Kidney glomerular epithelial cell (primary cell): ENCODE measurements at places on chromosomes 6 and 20.

DNA sequence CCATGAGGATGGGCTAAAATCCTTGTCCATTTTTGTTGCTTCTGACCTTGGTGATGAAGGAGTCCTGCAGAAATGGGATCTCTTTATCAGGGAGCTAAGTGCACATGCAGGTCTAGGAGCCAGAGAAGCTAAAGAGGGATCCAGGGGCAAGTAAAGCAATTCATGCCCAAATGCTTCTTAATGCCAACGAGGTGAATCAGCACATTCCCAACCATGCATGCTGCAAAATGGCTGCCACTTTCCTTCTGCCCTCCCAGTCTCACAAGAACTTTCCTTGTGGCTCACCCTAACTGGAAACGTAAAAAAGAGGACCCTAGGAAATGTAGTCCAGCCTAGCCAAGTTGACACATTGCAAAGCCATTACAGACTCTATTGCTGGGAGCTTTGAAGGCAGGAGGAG, 298.4 kb downstream of the MAFB start:
- no peak for DNase-seq

GRCh38 chr6:33984466-33985312, 161.2 kb downstream of the GRM4 start:
- DNase-seq = no peak

DNA sequence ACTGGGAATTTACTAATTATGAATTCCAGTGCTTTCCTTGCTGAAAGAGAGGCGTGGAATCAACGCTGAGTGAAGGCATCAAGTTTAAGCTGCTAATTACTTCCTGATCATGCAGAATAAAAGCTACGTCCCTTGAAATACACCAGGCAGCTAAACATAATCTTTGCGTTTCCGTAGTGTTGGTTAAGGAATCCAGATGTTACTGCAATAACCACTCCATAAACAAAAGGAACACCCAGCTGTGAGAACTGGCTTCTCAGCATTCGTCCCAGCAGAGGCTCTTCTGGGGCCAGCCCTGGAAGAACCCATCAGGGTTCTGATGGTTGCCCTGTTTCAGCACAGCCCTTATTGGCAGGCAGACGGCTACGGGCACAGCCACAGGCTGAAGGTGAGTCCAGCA, 111.4 kb downstream of the CDH26 start:
- DNase-seq = no peak

DNA sequence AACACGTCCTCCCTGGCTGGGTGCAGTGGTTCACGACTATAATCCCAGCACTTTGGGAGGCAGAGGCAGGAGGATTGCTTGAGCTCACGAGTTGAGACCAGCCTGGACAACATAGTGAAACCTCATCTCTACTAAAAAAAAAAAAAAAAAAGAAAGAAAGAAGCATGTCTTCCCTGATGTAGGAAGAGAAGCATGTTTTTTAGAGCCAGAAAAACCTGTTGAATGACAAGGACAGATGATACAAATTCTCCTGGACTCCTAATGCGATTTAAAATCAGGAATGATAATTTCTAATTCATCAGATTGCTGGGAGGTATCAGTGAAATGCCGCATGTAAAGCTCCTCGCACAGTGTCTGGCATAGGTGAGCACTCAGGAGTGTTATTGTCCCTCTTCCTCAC, 23.7 kb upstream of the SEC63 start:
- no peak for DNase-seq

DNA sequence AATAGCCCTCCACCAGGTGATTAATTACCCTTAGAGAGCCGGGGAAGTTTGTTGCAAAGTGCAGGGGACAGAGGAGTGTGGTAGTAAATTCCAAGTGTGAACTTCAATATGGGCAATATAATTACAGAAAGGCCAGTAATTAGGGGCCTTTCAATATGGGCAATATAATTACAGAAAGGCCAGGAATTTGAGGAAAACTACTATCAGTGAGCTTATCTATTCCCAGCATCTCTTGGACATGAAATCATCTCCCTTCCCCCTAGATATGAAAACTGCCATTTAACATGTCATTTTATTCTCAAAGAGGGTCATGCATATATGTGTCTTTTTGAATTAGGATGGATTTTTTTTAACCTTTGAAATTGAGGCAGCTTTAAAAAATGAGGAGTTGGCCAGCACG, 102.0 kb downstream of the FOXO3 start:
- no peak for DNase-seq

DNA sequence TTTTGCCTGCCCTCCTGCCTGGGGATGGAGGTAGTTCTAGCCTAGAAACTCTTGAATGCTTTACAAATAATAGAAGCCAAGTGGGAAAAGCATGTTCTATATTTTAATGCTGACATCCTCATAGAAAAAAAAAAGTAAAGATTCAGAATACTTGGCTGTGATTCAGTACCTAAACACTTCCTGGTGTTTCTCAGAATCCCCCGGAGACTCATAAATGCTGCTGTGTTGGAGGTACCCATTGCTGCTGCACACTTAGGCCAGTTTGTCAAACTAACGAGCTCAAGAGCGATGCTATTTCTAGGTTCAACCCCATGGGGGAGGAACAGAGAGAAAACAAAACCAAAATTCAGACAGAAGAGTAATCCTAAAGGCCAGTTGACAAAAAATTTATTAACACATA, 38.8 kb upstream of the ZFP64 start:
- DNase-seq = no peak

DNA sequence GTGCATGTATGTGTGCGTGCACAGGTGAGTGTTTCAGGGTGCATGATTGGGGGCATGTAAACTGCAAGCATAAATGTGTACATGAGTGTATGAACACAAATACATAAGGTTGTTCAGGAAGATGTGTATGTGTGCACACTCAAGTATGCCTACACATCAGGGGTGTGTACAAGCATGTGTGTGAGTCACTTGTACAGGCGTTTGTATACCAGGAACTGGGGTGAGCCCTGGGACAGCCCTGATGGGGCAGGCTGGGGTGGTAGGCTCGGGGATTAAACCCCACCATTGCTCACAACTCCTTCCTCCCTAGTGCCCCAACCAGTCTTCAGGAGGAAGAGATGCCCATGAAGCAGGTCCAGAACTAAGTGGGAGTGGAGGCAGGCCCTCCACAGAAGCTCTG, 4.3 kb downstream of the CRIP3 start:
- DNase-seq = no peak

GRCh38 chr6:106648651-106649308, 19.4 kb downstream of the QRSL1 start:
- no peak for DNase-seq

- DNase-seq = no peak
Measured at GRCh38 chr6:53985366-53985765, 125.9 kb upstream of the MLIP start.

GRCh38 chr6:144528743-144529425, 243.7 kb downstream of the UTRN start:
- peak; percentile 81 for DNase-seq

GRCh38 chr20:35135867-35136586, 11.1 kb downstream of the EDEM2 start:
- DNase-seq = no peak

DNA sequence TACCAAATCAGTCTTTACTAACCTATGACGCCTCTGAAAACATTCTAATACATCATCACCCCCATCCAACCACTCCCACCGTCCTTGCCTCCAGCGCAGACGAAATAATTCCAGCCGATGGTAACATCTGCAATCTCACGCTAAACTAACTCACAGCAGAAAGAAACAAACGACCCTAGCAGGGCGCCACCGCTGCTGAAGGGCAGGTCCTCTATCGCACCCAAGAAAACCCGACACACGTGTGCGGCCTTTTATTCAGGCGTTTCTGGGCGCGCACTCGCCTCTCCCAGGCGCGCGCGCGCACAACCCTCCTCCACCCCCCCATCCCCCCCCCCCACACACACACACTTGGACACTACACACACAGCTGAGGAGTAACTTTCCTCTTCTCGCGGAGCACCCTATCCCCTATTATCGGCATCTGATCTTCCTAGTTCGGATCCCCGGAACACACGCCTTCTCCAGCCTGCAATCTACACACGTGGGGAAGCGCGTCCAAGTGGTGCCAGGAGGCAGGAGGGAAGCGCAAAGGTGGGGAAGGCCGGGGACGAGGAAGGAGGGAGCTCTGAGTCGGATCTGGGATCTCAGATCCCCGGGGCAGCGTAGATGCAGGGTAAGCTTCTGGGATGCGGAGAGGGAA, 1.4 kb downstream of the GFOD1 start:
- peak; percentile 50 for DNase-seq

GRCh38 chr6:156904176-156904967, 127.2 kb downstream of the ARID1B start:
- no peak for DNase-seq

DNA sequence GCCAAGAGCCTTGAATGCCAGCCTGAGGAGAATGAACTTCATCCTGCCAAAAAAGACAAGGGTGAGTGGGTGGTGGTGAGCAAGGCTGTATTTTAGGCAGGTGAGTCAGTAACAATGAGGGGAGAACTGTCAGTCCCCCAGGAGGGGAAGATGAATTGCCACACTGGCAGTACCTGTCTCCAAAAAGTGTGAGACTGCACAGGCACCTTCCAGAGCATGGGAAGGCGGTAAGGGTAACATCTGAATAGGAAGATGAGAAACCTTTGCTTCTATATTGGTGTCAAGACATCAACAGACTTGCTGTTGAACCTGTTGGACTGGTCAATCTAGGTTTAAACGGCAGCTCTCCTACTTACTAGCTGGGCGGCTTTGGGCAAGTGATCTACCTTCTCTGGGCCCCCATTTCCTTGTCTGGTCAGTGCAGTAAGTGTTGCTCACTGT, 30.9 kb downstream of the STK35 start:
- DNase-seq = no peak

DNA sequence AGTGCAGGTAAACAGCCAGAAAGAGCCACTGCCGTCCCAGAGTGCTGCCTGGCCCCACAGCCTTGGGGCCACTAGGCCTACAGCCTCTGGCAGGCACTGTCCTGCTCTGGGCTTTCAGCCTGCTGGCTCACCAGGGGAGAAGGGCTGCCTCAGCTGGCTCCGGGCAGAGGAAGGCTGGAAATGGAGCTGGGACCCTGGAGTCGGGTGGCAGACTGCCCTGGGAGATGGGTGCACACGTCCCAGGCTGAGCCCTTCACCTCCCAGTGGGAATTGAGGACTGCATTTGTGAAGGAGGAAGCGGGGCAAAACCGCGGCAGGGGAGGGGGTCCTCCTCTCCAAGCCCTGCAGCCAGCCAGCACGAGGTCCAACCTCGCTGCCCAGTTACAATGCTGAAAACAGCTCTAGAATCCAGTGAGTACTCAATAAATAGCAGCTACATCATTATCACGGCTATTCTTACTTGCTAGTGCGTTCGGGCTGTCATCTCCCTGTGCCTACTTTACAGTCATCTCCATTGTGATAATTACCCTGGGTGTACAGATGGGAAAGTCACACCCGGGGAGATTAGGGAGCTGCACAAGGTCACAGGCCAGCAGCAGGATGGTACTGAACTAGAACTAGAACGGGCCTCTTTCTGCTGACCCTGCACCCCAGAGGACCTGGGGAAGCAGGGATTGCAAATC, 13.1 kb downstream of the ACSS1 start:
- no peak for DNase-seq

DNA sequence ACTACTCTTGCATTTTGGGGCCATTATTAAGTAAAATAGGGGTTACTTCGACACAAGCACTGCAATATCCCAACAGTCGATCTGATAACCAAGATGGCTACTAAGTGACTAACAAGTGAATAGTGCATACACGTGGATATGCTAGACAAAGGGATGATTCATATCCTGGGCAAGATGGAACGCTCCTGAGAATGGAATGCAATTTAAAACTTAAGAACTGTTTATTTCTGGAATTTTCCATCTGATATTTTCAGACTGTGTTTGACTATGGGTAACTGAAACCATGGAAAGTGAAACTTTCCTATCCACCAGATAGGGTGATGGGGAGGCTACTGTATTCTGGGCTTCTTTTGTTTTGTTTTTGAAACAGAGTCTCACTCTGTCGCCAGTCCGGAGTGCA, 66.5 kb downstream of the ILRUN start:
- peak; percentile 67 for DNase-seq

DNA sequence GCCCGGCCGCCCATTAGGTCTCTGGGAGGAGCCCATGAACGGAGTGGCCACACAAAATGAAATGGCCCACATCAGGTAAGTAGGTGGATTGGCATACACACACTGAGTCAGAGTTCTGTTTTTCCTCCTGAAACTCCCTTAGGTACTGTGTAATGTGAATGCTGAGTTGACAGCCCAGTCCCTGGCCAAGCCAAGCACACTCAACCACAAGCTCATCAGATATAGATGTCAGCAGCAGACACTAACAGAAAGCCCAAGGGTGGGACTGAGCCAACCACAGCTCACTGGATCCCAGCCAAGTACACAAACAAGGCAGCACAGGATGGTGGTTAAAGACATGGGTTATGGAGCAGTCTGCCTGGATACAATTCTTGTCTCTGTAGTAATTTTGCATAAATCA, 403.4 kb downstream of the GJA1 start:
- DNase-seq = peak; percentile 39

- DNase-seq = no peak
Measured at GRCh38 chr6:2938004-2938631, 33.2 kb downstream of the SERPINB6 start.

DNA sequence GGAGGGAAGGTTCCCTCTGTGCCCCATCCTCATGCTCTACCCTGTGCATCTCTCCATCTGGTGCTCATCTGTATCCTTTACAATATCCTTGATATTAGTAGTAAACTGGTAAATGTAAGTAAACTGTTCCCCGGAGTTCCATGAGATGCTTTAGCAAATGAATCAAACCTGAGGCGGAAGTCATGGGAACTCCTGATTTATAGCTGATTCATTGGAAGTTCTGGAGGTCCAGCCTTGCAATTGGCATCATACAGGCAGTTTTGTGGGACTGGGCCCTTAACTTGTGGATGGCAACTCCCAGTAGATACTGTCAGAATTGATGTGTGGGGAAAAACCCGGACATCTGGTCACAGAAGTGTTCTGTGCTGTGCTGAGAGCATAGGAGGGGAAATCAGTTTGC, 11.2 kb upstream of the SLC22A2 start:
- DNase-seq = no peak

- DNase-seq = peak; percentile 40
Measured at GRCh38 chr20:6769903-6770785, 2.7 kb downstream of the BMP2 start.

GRCh38 chr6:2158596-2159271, 86.7 kb downstream of the GMDS start:
- peak; percentile 15 for DNase-seq

DNA sequence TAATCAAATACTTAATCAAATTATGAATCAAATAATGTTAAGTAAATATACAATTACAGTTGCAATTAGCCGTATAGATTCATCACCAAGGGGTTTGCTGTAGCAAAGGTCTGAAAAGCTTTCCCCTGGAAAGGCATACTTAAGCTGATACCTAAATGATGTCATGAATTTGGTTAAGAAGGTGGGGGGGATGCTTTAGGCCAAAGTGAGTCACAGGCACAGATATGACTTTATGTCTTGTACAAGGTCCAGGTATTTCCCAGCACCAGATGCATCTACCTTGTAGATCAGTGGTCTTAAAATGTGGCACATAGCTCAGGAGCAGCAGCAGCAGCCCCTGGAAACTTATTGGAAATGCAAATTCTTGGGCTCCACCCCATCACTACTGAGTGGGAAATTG, 557.3 kb upstream of the CDH4 start:
- DNase-seq = no peak

GRCh38 chr6:24431045-24431451, 28.3 kb downstream of the MRS2 start:
- peak; percentile 29 for DNase-seq

- DNase-seq = no peak
Measured at GRCh38 chr20:4794846-4795245, 73.1 kb downstream of the PRND start.

- no peak for DNase-seq
Measured at GRCh38 chr6:154661768-154662167, 71.4 kb upstream of the SCAF8 start.

GRCh38 chr20:46946796-46947195, 52.2 kb downstream of the EYA2 start:
- no peak for DNase-seq

GRCh38 chr20:10022625-10023024, 12.2 kb upstream of the ANKEF1 start:
- no peak for DNase-seq
